ENCODE measurements at places on chromosomes 2 and 18.

DNA sequence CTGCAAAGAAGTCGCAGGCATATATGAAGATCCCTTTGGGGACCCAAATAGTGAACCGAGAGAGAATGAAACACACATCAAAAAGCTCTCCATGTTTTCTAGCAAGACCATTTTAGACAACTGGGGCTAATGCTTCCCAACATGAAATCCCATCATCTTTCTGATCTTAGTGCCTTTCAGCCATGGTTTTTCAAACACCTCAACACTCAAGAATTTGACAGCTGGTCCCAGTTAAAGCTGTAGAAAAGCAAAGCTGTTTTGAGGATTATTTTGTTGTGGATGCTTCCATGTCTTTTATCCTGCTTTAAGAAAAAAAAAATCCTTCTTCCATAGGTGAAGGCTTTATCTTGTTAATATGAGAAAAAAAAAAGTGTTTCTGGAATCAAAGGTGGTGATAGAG, 259.1 kb downstream of the STK39 start:
- no peak for DNase-seq

DNA sequence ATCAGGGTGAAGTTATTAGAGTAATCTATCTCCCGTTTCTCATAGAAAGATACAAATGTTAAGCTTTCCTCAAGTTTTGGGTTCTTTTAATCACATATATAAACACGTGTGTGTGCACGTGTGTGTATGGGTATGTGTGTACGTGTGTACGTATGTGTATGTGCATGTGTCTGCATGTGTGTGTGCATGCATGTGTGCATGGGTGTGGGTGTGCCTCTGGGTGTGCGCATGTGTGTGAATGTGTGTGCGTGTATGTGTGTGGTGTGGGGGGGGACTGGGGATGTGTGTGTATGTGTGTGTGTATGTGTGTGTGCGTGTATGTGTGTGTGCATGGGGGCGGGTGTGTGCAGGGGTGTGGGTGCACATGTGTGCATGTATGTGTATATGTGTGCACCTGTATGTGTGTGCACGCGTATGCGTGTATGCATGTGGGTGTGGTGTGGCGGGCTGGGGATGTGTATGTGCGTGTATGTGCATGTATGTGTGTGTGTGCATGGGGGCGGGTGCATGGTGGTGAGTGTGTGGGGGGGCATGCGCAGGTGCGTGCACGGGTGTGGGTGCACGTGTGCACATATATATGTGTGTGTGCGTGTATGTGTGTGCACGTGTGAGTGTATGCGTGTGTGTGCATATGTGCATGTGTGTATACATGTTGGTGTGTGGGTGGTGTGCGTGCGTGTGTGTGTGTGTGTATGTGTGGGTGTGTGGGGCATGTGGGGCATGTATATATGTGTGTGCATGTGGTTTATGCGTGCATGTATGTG, 304.0 kb downstream of the MBD2 start:
- no peak for DNase-seq

DNA sequence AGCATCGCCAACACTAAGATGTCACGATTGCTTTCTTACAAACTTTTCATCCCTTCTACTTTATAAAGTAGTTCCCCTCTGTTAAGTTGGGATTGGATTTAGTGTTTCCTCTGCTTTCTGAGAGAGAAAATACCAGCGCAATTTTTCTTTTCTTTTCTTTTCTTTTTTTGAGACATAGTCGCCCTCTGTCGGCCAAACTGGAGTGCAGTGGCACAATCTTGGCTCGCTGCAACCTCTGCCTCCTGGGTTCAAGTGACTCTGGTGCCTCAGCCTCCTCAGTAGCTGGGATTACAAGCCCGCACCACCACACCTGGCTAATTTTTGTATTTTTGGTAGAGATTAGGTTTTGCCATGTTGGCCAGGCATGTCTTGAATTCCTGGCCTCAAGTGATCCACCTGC, 9.0 kb downstream of the RELCH start:
- DNase-seq: no peak

DNA sequence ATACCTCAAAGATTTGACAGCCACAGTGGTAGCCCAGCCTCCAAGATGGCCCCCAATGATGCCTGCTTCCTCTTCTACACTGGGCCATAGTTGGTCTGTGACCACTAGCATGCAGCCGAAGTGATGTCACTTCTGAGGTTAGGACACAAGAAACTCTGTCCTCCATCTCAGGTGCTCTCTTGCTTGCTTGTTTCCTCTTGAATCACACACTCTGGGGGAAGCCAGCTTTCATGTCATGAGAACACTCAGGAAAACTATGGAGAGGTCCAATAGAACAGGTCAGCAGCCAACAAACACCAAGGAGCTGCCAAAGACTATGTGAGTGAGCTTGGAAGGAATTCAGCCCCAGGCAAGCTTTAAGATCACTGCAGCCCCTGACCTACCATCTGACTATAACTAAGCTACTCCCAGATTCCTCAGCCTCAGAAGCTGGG, 3.3 kb upstream of the ADAM17 start:
- DNase-seq: no peak

Measured in forelimb muscle (tissue), 1 donor.